Body of pancreas (tissue), 4 donors: ENCODE measurements at places on chromosomes 3 and 15. TPM values are rescaled to one million over a fixed set of nuclear protein-coding genes. Genes with fewer than 3 reads are reported as not detected.

- no peak overlapping the region for H3K27ac ChIP-seq
- H3K27me3 ChIP-seq, result no peaks in the 10 kb centered on the region
- H3K4me1 ChIP-seq, result no peaks in the 10 kb centered on the region
- DNase-seq, result no peak
Observed at GRCh38 chr3:5093731-5094130, 28.4 kb upstream of the ARL8B start.

DNA sequence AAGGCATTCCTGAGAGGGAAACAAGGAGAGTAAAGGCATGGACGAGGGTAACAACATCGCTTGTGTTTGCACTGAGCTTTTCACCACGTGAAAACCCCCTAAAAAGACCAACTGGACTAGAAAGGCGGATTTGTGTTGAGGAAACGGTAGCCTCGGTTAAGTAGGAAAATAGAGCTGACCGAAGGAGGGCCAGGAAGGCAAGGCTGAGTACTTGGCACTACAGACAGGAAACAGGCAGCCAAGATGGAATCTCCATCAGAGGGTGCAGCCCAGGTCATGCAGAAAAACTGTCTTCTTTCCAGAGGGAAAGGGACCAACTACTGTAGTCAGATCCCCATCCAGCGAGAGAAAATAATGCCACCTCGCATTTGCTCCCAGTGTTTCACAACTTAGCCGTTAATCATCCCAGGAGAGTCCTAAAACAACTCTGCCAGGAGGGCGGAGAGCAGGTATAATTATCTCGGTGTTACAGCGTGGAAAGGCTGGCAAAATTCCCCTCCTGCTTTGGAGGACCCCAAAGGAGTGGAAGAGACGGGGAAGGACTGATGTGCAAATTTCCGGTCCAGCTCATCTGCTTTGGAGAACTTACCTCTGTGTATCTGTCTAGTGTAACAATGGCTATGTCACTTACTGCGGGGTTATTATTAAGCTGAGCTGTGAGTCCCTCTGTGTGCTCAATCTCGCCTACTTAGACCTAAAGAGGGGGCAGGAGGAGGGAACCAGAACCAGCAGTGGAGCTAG is 77.2 kb downstream of the MYO1E start:
- peaks cover 16% of the 10 kb centered on the region for H3K4me1 ChIP-seq
- no peak for DNase-seq
- H3K36me3 ChIP-seq, result no peaks in the 10 kb centered on the region
- no peaks in the 10 kb centered on the region for H3K27me3 ChIP-seq

The LRTM1 gene
- total RNA-seq, result not detected

The ESYT3 gene
- total RNA-seq, result 6.0 TPM

DNA sequence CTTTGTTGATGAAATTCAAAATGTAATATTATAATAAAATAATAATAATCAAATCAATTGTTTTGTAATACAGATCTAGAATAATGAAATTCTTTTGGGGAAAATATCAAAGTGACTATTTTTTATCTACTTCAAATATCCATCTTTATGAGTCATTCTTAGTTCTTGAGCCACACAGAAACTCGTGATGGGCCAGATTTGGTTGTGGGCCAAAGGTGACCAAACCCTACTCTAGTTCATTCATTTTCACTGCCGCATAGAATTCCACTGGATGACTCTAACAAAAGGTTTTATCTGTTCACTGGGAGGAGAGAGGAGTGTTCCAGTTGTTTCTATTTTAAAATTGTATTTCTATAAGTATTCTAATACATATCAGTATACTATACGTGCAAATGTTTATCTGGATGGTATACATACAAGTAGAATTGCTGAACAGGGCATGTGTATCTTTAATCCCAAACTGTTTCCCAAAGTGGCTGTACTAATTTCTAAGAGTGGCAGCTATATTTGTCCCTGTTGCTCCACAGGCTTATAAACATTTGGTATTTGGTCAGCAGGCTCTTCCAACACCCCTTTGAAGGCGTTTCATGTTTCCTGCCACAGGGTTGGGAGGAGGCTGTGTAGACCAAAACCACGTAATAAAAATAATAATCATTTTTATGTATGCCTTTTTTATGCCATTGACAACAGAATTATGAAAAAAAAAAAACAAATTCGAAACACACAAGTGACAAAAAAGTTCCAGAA is 7.3 kb upstream of the RTP3 start:
- H3K27me3 ChIP-seq, result no peaks in the 10 kb centered on the region
- H3K4me3 ChIP-seq, result no peak overlapping the region
- H3K36me3 ChIP-seq, result no peaks in the 10 kb centered on the region
- no peak for DNase-seq
- peak overlapping the region; percentile 58 for H3K27ac ChIP-seq
- H3K4me1 ChIP-seq, result peaks cover 33% of the 10 kb centered on the region

The NR2E3 gene
- total RNA-seq, result not detected

DNA sequence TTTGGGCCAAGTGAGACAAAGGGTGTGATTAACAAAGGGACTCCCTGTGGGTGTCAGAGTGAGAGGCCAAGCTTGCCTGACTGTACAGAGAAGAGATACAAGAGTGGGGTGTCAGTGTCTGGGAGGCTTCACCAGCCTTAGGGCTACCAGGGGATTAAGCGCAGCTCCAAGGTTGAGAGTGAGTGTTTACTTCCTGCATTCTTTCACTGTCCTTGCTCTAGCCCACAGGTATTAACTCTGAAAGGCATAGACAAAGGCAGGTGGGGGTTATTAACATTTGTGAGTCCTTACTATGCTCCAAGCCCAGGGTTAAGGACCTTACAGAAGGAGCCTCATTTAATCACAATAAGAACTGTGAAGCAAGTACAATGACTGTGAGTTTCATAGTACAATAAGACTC is 107.6 kb downstream of the IL20RB start:
- H3K27ac ChIP-seq, result no peak overlapping the region
- DNase-seq, result no peak
- no peak overlapping the region for H3K4me3 ChIP-seq
- no peaks in the 10 kb centered on the region for H3K36me3 ChIP-seq
- H3K27me3 ChIP-seq, result no peaks in the 10 kb centered on the region

GRCh38 chr3:49721896-49722781 is 1.6 kb downstream of the GMPPB start:
- no peak for DNase-seq
- no peaks in the 10 kb centered on the region for H3K36me3 ChIP-seq
- H3K27ac ChIP-seq, result peak overlapping the region; percentile 97
- peaks cover 68% of the 10 kb centered on the region for H3K4me1 ChIP-seq
- H3K4me3 ChIP-seq, result no peak overlapping the region

DNA sequence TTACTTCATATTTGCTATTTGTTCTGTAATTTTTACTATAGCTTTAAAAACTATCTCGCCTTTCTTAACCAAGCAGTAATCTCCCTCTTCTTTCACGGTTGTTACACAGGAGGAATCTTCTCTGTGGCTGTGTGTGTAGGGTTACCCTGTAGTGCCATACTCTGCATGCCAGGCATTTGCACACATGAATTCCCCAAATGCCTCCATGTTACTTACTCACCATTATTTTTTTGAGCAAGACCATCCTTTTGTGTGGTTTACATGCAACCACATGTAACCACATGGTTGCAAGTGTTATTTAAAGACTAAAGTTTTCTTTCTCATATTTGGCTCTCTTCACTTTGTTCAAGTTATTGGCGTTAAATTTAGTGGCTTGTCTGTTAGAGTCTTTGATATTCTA is 45.5 kb downstream of the HPS3 start:
- no peak overlapping the region for H3K27ac ChIP-seq
- H3K27me3 ChIP-seq, result no peaks in the 10 kb centered on the region
- no peak for DNase-seq
- no peaks in the 10 kb centered on the region for H3K36me3 ChIP-seq
- H3K4me1 ChIP-seq, result no peaks in the 10 kb centered on the region
- H3K4me3 ChIP-seq, result no peak overlapping the region

DNA sequence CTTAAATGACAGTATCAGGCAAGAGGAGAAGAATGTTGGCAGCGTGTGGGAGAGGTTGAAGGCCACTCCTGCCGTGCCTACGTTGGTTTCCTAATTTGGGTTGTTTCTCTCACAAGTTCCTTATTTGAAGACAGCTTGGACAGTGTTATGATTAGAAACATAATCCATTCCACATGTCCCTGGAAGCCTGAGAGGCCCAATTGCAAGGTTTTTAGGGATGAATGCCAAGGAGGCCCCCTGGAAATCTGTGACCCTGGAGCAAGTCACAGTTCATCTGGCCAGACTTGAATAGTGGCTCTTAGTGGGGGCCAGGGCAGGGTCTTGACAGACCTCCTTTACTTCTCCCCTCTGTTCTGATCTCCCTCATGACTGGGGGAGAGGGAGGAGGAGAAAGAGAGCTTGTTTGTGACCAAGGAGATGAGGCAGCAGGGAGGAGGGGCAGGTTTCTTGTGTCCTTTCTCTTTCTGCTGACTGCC is 584.4 kb upstream of the TBL1XR1 start:
- no peaks in the 10 kb centered on the region for H3K27me3 ChIP-seq
- peak; percentile 38 for DNase-seq
- H3K36me3 ChIP-seq, result no peaks in the 10 kb centered on the region
- no peak overlapping the region for H3K27ac ChIP-seq
- no peaks in the 10 kb centered on the region for H3K4me1 ChIP-seq

DNA sequence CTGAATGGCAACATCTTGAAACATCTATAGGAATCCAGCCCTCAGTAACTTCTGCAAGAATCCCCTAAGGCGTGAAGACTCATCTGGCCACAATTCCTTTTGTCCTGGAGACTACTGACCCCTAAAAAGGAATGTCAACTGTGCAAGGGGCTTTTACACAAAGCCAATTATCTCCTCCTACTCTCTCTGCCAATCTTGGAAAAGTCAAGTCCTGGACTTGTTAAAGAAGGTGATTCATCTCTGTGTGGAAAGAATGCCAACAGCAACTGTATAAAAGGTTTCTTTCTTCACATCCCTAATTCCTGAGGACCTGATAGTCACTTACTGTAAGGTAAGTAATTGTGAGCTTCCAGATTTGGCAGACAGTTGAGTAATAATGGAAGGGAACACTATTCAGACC is 22.3 kb downstream of the THRB start:
- H3K4me1 ChIP-seq, result peaks cover 5% of the 10 kb centered on the region
- H3K27me3 ChIP-seq, result no peaks in the 10 kb centered on the region
- no peaks in the 10 kb centered on the region for H3K36me3 ChIP-seq
- no peak for DNase-seq
- no peak overlapping the region for H3K4me3 ChIP-seq

GRCh38 chr15:66649235-66649984 is 52.6 kb upstream of the SMAD6 start:
- no peaks in the 10 kb centered on the region for H3K27me3 ChIP-seq
- peaks cover 14% of the 10 kb centered on the region for H3K4me1 ChIP-seq

- DNase-seq, result no peak
- H3K36me3 ChIP-seq, result no peaks in the 10 kb centered on the region
- no peaks in the 10 kb centered on the region for H3K27me3 ChIP-seq
- no peak overlapping the region for H3K4me3 ChIP-seq
- no peak overlapping the region for H3K27ac ChIP-seq
Observed at GRCh38 chr3:141779667-141780066, 16.5 kb downstream of the GRK7 start.

GRCh38 chr3:48088056-48088748 is 72.0 kb upstream of the MAP4 start:
- no peaks in the 10 kb centered on the region for H3K27me3 ChIP-seq
- H3K4me3 ChIP-seq, result peak overlapping the region; percentile 99
- H3K36me3 ChIP-seq, result no peaks in the 10 kb centered on the region
- peak overlapping the region; percentile 89 for H3K27ac ChIP-seq

- no peak for DNase-seq
- H3K36me3 ChIP-seq, result no peaks in the 10 kb centered on the region
- H3K4me1 ChIP-seq, result no peaks in the 10 kb centered on the region
Observed at GRCh38 chr3:70806556-70806955, 494.1 kb upstream of the MDFIC2 start.

The PCSK6 gene
- 8.9 TPM for total RNA-seq

DNA sequence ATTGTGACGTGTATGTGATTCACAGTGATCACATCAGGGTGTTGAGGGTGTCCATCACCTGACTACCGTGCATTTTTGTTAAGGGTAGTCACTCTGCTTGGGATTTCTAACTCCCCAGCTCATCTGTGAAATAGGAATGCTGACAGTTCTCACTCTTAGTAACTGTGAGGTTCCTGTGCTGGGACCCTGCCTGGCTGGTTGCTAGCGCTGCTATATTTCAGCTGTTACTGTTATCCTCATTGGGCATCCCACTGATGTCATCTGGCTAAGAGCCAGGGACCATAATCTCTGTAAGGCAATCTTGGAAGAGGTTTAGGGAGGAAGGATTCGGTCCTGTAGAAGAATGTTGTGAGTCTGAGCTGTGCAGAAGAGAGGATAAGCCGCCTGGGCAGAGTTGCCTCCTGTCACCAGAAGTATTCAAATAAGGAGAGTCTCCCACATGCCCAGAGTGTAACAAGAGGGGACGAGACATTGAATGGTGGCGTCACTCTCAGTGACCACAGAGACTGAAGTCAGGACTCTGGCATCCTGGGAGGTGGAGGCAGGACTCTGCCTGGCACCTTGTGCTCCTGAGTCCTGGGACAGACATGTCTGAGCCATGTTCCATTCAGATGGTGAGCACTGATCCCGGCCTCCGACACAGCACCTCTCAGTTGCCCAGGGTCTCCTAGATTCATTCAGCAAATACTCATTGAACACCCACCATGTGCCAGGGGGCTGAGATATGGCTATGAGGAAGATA is 52.2 kb downstream of the FBLN2 start:
- H3K4me1 ChIP-seq, result peaks cover 16% of the 10 kb centered on the region
- no peak overlapping the region for H3K27ac ChIP-seq
- no peak for DNase-seq
- no peaks in the 10 kb centered on the region for H3K36me3 ChIP-seq
- no peaks in the 10 kb centered on the region for H3K27me3 ChIP-seq

The ACTC1 gene
- 1.6 TPM for total RNA-seq

GRCh38 chr3:14758959-14759358 is 59.8 kb upstream of the FGD5 start:
- H3K27me3 ChIP-seq, result no peaks in the 10 kb centered on the region
- H3K27ac ChIP-seq, result no peak overlapping the region
- H3K4me1 ChIP-seq, result no peaks in the 10 kb centered on the region
- no peaks in the 10 kb centered on the region for H3K36me3 ChIP-seq
- H3K4me3 ChIP-seq, result no peak overlapping the region
- DNase-seq, result no peak

The ABI3BP gene
- 9.3 TPM for total RNA-seq

GRCh38 chr3:178768072-178768864 is 232.0 kb downstream of the KCNMB2 start:
- no peaks in the 10 kb centered on the region for H3K4me1 ChIP-seq
- H3K27me3 ChIP-seq, result no peaks in the 10 kb centered on the region
- no peak for DNase-seq
- H3K4me3 ChIP-seq, result no peak overlapping the region
- no peak overlapping the region for H3K27ac ChIP-seq

- no peaks in the 10 kb centered on the region for H3K36me3 ChIP-seq
- DNase-seq, result no peak
- no peak overlapping the region for H3K4me3 ChIP-seq
Observed at GRCh38 chr15:33278816-33279612, 31.8 kb upstream of the RYR3 start.

DNA sequence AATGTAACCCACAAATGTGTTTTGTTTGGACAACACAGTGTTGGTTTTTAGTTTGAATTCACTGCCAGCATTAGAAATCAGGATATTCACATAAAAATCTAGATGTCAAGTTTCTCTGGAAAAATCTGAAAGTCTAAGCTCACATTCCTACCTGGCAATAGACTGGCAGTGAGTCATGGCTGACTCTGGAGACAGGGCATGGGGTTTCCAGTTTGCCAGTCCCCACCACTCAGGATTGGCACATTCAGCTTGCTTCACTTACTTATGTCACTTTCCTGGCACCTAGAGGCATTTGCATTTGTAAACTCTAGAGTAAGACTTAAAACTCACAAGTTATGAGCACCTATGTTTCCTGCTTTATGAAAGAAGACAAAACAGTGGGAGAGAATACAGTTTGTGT is 19.1 kb upstream of the SEC61A1 start:
- DNase-seq, result no peak
- H3K36me3 ChIP-seq, result no peaks in the 10 kb centered on the region
- no peak overlapping the region for H3K27ac ChIP-seq
- H3K4me3 ChIP-seq, result no peak overlapping the region
- H3K27me3 ChIP-seq, result no peaks in the 10 kb centered on the region
- H3K4me1 ChIP-seq, result no peaks in the 10 kb centered on the region

The GRK7 gene
- total RNA-seq, result not detected
